Activated B cell treated with CpG ODN at 0.5 μM for 24 hours (primary cell): ENCODE measurements at places on chromosomes 5 and 9. TPM values are rescaled to one million over a fixed set of nuclear protein-coding genes. Genes with fewer than 3 reads are reported as not detected.

GRCh38 chr5:122789461-122790171, 14.7 kb downstream of the SNX2 start:
- DNase-seq = no peak

DNA sequence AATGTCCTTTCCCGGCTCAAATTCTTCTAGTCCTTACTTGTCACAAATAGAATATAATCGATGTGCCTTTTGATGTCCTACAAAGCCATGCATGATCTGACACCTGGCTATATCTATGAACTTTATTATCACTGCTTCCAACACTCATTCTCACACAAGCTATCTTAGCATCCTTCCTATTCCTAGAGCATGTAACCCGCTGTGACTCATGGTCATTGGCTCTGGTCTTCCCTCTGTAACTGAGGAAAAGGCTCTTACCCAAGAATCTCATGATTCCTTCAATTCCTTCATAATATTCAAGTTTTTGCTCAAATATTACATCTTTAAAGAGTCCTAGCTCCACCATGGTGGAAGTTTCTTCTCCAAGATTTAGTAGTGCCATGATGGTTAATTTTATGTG, 480.0 kb upstream of the PAPPA start:
- no peak for DNase-seq

GRCh38 chr5:141760193-141760592, 78.2 kb upstream of the ARAP3 start:
- DNase-seq = no peak

DNA sequence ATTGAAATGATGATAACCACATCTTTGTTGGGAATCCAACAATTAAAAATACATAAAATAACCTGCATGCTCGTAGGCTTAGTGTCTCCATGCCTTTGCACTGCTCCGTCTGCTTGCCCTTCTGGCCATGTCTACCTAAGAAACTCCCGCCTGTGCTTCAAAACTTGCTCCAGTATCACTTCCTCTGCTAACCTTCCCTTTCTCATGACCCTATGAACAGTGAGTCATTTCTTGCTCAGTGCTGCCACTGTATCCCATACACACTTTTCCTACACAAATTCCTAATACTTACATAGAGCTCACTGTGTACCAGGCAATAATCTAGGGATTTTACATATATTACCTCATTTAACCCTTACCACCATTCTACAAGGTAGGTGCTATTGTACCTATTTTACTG, 33.5 kb downstream of the TMEM245 start:
- DNase-seq = no peak

GRCh38 chr9:134561427-134562145, 80.0 kb upstream of the COL5A1 start:
- DNase-seq = no peak

DNA sequence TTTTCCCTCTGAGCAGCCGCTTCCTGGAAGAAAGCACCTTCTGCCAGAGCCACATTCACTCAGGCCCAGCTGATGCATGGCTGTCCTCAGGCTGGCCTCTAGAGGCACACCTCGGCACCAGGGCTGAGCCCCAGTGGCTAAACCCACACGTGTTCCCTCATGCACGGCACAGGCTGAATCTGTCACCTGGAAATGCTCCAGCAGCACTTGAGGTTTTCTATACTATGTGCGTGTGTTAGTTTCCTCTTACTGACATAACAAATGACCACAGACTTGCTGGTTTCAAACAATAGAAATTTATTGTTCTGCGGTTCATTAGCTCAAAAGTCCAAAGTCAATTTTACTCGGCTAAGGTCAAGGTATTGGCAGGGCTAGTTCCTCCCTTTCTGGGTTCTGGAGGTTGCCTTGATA, 141.4 kb downstream of the LRRC70 start:
- DNase-seq = no peak

DNA sequence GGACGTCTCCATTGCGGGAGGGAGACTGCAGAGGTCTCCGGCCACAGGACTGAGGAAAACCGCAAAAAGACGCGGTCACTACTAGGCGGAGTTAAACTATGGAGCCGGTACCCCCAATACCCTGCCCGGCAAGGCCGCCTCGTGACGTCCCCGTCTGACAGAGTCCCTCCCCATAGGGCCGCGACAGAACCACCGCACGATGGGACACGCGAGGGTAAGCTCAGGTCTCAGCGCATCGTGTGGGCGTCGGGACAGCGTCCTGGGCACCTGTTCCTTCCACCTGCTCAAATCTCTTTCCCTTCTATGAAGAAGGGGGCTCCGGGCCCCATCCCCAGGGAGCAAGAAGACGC, 35.2 kb upstream of the GLDC start:
- DNase-seq = no peak

DNA sequence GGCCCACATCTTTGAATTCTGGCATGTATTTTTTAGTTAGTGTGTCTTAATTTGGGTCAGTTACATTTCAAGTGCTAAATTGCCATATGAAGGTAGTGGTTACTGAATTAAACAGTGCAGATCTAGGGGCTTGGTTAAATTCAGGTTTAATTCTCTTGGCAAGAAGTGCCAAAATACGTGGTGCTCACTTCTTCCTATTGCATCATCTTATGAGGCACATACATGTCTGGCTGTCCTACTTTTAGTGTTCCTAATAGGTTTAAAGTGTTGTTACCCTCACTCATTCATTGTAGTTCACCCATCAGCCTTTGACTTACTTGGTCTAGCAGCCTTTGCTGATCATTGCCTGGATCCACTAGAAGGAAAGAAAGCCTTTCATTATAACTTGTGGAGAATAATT, 59.5 kb downstream of the RPS6 start:
- DNase-seq = no peak

DNA sequence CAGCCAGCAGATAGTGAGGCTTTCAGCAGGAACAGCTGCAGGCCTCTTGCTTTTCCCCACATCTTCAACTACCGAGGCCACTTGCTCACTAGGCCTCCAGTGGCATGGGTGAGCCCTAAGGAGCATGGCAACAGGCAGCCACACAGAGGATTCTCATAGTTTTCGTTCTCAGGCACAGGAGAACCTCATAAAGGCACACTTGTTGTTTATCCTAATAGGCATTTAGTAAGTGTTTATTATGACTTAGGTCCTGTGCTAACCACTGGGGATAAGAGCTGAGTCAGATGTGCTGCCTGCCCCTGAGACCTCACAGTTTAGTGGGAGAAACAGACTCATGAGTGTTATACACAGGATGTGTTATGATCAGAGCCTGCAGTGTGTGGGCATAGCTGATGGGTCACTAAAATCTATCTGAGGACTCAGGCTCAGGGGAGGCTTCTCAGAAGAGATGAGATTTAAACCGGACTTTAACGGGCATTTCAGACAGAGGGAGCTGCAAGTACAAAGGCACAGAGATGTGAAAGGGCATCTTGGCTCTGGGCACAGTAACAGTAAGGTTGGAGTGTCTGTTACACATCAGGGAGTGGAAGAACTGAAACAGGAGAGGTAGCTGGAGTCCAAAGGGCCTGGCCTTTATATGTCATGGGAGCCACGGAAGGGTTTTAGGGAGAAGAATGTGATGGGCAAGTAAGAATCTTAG, 21.0 kb upstream of the HEMGN start:
- DNase-seq = no peak

Gene DMRT3
- not detected in 2 replicates for total RNA-seq
